CD8-positive, alpha-beta memory T cell (primary cell): ENCODE measurements at places on chromosomes 1 and 21.

DNA sequence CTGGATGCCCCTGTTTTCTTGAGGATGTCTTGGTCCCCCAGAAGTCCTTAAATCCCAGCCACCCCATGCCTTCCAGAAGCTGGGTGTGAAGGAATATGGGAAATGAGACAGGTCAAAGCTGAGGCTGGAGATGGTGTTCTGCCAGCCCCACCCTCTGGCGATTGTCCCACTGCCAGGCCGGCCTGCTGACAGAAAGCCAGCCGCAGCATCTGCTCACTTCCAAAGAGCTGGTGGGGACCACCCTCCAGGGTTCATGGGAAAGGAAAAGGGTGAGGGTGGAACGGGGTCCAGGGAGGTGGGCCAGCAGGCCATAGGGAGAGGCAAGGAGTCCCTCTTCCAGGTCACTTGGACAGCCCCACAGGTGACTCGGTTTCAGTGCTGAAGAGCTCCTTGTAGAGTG, 1.9 kb upstream of the LINGO4 start:
- no peak overlapping the region for H3K27ac ChIP-seq
- H3K27me3 ChIP-seq: no peaks in the 10 kb centered on the region
- H3K4me1 ChIP-seq: no peaks in the 10 kb centered on the region
- DNase-seq: no peak
- H3K36me3 ChIP-seq: no peaks in the 10 kb centered on the region

DNA sequence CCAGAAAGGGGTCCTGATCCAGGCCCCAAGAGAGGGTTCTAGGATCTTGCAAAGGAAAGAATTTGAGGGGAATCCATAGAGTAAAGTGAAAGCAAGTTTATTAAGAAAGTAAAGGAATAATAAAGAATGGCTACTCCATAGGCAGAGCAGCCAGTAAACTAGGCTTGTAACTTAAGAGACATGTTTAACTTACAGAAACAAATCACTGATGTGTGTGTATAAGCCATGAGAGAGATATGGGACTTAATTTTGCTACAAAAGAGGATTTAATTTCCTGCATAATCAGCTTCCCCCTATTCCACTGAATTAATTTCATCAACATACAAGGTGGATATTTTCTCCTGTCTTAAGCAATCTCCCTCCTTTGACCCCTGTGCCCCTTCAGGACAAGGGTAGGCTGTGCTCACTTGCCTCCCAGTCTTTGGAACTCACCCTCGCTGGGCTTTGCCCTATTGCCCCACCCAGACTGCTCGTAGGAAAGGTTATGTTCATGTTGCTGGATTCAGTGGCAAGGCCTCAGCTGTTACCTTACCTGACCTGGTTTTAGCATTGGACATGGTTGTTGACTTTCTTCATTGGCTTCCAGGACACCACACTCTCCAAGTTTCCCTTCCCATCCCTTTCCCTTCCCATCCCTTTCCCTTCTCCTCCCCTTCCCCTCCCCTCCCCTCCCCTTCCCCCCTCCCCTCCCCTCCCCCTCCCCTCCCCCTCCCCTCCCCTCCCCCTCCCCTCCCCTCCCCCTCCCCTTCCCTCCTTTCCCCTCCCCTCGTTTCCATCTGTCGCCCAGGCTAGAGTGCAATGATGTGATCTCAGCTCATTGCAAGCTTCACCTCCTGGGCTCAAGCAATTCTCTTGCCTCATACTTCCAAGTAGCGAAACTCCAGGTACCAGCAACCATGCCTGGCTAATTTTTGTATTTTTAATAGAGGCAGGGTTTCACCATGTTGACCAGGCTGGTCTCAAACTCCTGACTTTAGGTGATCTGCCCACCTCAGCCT, 44.6 kb downstream of the TBCE start:
- no peaks in the 10 kb centered on the region for H3K36me3 ChIP-seq
- H3K4me1 ChIP-seq: no peaks in the 10 kb centered on the region
- no peak overlapping the region for H3K27ac ChIP-seq
- no peak overlapping the region for H3K4me3 ChIP-seq
- H3K27me3 ChIP-seq: no peaks in the 10 kb centered on the region

- H3K27me3 ChIP-seq: no peaks in the 10 kb centered on the region
- no peaks in the 10 kb centered on the region for H3K36me3 ChIP-seq
Measured at GRCh38 chr1:229058111-229058561, 212.8 kb upstream of the RAB4A start.

- DNase-seq: no peak
- no peak overlapping the region for H3K4me3 ChIP-seq
- no peaks in the 10 kb centered on the region for H3K27me3 ChIP-seq
- no peak overlapping the region for H3K27ac ChIP-seq
- no peaks in the 10 kb centered on the region for H3K36me3 ChIP-seq
Measured at GRCh38 chr1:217674028-217674729, 43.0 kb downstream of the SPATA17 start.

DNA sequence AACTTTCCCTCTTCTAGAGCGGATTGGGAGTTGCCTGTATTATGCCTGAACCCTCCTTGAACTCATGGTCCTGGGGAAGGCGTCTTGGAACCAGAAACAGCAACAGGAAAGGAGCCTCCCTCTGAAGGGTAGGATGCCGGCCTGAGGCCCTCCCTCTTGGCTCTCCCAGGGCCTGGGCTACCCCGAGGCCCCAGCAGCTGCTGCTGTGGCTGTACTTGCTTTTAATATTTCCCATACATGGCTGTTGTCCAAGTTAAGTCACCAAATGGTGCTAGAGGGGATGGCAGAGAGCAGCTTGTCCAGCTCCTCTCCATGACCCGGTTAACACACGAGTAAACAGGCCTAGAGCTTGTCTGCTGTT, 10.5 kb downstream of the CHRNB2 start:
- H3K4me1 ChIP-seq: no peaks in the 10 kb centered on the region
- H3K27me3 ChIP-seq: no peaks in the 10 kb centered on the region
- DNase-seq: no peak
- no peak overlapping the region for H3K4me3 ChIP-seq
- H3K36me3 ChIP-seq: peaks cover 29% of the 10 kb centered on the region

- H3K27me3 ChIP-seq: no peaks in the 10 kb centered on the region
- no peak overlapping the region for H3K4me3 ChIP-seq
- no peak for DNase-seq
- H3K36me3 ChIP-seq: no peaks in the 10 kb centered on the region
- no peak overlapping the region for H3K27ac ChIP-seq
Measured at GRCh38 chr1:158999316-159000069, 10.2 kb upstream of the IFI16 start.

- H3K27me3 ChIP-seq: no peaks in the 10 kb centered on the region
- no peaks in the 10 kb centered on the region for H3K36me3 ChIP-seq
- no peak overlapping the region for H3K4me3 ChIP-seq
- no peak for DNase-seq
- H3K27ac ChIP-seq: no peak overlapping the region
- H3K4me1 ChIP-seq: no peaks in the 10 kb centered on the region
Measured at GRCh38 chr1:241611736-241612135, 28.4 kb downstream of the CHML start.

DNA sequence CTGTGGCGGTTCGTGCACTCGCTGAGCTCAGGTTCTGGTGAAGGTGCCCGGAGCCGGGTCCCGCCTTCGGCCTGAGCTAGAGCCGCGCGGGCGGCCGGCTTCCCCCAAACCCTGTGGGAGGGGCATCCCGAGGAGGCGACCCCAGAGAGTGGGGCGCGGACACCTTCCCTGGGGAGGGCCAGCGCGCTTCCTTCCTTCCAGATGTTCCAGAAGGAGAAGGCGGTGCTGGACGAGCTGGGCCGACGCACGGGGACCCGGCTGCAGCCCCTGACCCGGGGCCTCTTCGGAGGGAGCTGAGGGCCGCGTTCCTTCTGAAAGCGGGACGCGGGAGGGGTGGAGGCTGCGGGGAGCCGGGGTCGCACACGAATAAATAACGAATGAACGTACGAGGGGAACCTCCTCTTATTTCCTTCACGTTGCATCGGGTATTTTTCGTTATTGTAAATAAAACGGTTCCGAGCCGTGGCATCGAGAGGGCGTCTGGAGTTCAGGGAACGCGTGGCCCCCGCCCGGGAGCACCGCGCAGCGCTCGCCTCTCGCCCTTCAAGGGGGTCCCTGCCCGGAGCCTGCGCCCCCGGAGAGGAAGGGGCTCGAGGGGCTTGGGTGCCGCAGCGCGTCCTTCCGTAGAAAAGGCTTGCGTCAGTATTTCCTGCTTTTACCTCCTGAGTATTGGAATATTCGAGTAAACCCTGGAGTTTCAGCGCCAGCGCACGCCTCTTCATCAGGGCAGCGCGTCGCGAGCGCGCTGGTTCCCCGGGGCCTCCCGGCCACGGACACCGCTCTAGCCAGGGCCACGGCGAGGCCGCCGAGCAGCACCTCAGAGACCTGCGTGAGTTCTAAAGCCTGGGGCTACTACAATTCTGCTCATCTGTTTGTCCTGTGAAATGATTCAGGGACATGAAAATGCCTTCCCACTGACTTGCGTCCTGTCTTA, 11.5 kb downstream of the YBEY start:
- H3K4me3 ChIP-seq: no peak overlapping the region
- no peaks in the 10 kb centered on the region for H3K36me3 ChIP-seq
- no peak overlapping the region for H3K27ac ChIP-seq
- H3K4me1 ChIP-seq: no peaks in the 10 kb centered on the region
- no peak for DNase-seq

GRCh38 chr1:89023026-89023425, 360 bp upstream of the GBP3 start:
- no peak for DNase-seq
- peak overlapping the region; percentile 82 for H3K4me3 ChIP-seq
- peak overlapping the region; percentile 32 for H3K27ac ChIP-seq
- H3K36me3 ChIP-seq: peaks cover 12% of the 10 kb centered on the region
- H3K27me3 ChIP-seq: no peaks in the 10 kb centered on the region

GRCh38 chr1:152034324-152034653, 2.5 kb downstream of the S100A11 start:
- peak; percentile 8 for DNase-seq
- peaks cover 40% of the 10 kb centered on the region for H3K4me1 ChIP-seq
- H3K36me3 ChIP-seq: peaks cover 27% of the 10 kb centered on the region
- H3K4me3 ChIP-seq: peak overlapping the region; percentile 51
- peak overlapping the region; percentile 79 for H3K27ac ChIP-seq

GRCh38 chr1:65083263-65083896, 64.6 kb upstream of the AK4 start:
- no peak for DNase-seq
- no peaks in the 10 kb centered on the region for H3K36me3 ChIP-seq

- H3K27me3 ChIP-seq: no peaks in the 10 kb centered on the region
- no peak overlapping the region for H3K27ac ChIP-seq
- H3K36me3 ChIP-seq: no peaks in the 10 kb centered on the region
- no peak for DNase-seq
- no peak overlapping the region for H3K4me3 ChIP-seq
Measured at GRCh38 chr1:70608815-70609214, 197.7 kb downstream of the CTH start.

- H3K27me3 ChIP-seq: no peaks in the 10 kb centered on the region
- no peaks in the 10 kb centered on the region for H3K36me3 ChIP-seq
- H3K4me1 ChIP-seq: peaks cover 59% of the 10 kb centered on the region
- DNase-seq: no peak
- no peak overlapping the region for H3K27ac ChIP-seq
Measured at GRCh38 chr1:206464456-206464964, 5.8 kb upstream of the IKBKE start.

DNA sequence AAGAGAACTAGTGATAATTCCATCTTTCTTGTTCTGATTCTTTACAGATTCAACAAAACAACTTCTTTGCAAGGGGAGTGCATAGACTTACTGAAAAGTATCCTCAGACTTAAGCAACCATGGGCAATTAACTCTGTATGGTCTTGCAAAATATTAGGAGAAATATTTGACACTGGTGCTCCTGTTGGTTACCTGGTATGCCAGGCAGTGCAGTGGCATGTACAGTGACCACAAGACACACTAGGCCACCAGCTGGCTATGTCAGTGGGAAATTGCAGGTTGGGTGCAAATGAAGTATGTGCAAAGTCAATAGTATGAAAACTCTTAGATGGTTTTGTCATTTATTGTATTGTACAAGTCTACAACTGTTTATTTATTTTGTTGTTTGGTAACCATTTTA, 34.5 kb downstream of the EPS15 start:
- no peak overlapping the region for H3K27ac ChIP-seq
- peaks cover 6% of the 10 kb centered on the region for H3K4me1 ChIP-seq
- no peak overlapping the region for H3K4me3 ChIP-seq
- no peaks in the 10 kb centered on the region for H3K36me3 ChIP-seq
- DNase-seq: no peak

DNA sequence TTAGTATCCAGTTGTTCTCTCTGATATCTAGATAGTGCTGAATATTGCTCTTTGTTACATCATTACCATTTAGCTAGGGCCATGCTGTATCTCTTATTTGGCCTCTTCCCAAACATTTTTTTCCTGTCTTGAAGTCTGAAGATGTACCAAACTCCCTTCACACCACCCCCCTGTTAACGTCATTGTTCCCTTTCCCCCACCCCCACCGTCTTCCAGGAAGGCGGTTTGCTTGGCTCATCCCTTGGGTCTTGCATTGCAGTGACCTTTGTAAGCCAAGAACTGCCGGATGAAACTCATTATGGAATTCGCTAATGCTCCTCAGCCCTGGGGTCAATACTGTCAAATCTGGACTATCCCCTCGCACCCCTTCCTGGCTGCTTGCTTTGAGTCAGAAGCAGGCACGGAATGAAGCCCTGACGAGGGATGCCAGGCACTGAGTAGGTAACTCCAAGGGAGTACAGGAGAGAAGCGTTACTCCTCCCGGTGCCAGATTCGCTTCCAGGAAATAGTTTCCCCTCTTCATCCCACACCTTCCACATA, 283.1 kb downstream of the TM2D1 start:
- H3K36me3 ChIP-seq: no peaks in the 10 kb centered on the region
- no peak overlapping the region for H3K4me3 ChIP-seq
- no peak overlapping the region for H3K27ac ChIP-seq
- no peaks in the 10 kb centered on the region for H3K27me3 ChIP-seq

- no peaks in the 10 kb centered on the region for H3K27me3 ChIP-seq
- no peaks in the 10 kb centered on the region for H3K4me1 ChIP-seq
- no peak overlapping the region for H3K4me3 ChIP-seq
- DNase-seq: no peak
Measured at GRCh38 chr1:55624766-55625165, 409.6 kb upstream of the USP24 start.

DNA sequence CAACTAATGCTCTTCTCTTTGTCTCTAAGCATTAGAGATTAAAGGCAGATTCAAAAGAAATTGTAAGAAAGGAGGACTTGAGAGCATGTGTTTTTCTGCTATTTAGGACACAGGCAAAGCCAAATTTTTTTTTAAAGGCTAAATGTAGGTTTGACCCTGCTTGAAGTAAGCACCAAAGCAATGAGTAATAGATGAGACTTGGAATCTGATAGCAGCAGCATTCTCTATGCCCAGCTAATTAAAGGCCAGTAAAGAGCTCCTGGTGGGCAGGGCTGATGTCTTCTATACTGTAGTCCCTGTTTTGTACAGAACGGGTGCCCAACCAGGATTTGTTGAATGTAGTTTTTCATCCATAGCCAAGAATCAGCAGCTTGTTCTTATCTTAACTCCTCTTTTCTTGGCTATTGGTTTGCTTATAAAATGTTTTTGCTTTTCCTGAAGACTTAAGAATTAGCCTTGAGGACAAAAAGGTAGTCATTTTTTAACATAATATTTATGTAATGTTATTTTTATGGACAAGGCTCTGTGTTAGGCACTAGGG, 179.6 kb downstream of the LMO4 start:
- no peak overlapping the region for H3K27ac ChIP-seq
- no peak overlapping the region for H3K4me3 ChIP-seq
- H3K36me3 ChIP-seq: no peaks in the 10 kb centered on the region
- DNase-seq: no peak
